Foreskin keratinocyte (primary cell): ENCODE measurements at places on chromosomes 2 and 18.

DNA sequence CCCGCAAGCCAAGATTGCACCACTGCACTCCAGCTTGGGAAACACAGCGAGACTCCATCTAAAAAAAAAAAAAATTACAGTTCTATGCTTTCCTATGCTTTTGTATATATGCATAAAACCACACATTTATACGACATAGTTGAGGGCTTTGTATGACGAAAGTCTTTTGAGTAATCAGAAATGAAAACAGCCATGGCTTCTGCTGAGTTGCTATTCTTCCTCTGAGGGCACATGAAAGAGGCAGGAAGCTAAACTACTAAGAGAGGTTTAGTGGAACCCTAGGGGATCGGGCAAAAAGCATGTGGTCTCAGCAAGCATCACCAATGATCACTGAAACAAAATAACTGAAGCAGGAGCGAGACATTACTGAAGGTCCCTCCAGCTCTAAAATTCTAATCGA is 99.6 kb downstream of the ZAP70 start:
- no peak for DNase-seq

DNA sequence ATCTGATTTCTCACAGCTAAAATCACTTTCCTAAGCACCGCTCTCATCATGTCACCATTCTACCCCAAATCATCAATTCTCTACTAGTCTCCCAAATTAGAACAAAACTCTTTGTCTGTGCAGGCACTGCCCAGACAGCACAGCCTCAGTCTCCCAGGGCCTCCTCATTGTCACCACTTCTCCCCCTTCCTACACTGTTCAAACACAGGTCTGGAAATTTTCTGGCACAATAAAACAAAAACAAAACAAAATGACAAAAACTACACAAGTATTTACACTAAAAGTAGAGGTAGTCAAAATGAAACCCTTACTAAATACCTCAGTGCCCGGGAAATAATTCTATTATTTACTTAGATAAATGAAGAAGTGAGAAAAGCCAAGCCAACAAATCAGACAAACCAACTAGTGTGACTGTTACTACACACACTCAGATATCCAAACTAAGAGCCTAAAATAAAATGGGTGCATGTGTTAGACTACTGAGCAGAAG is 156.2 kb upstream of the DNMT3A start:
- no peak for DNase-seq

GRCh38 chr2:74746480-74746879 is 87.4 kb upstream of the HK2 start:
- DNase-seq, result peak; percentile 85

DNA sequence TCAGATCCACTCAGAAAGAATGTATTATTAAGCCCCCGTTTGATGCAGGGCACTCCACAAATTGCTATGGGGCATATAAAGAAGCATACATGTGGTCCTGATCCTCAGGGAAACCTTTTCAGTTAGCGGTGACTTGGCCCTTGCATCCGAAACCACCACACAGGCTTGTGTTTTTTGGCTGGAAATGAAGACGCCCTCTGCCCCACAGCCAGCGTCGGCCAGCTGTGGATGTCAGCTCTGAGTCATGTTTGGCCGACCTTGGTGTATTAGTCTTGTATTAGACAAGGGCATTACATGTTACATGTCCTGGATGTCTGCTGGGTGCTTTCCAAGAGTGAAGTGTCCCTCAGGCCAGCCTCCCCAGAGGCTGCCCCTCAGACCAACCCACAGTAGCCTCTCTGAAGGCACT is 107.6 kb upstream of the MAP3K20 start:
- no peak for DNase-seq

DNA sequence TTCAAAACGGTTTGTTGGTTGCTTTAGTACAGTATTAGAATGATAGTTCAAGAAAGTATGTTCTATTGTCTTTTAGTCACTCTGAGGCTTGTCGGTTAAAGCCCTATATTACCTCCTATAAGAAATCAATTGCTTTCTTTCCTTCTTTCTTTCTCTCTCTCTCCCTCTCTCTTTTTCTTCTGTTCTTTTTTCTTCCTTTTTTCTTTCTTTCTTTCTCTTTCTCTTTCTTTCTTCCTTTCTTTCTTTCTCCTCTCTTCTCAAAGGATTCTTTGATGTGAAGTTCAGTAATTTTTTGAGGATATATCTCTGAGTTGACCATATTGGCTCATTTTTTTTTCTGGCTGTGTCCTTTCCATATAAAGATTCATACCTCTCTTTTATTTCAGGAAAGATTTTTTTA is 249.4 kb downstream of the SRBD1 start:
- no peak for DNase-seq

- DNase-seq, result no peak
Observed at GRCh38 chr2:12852135-12852534, 135.4 kb downstream of the TRIB2 start.

GRCh38 chr18:11830585-11830984 is 20.6 kb upstream of the CHMP1B start:
- no peak for DNase-seq

- no peak for DNase-seq
Observed at GRCh38 chr2:239277401-239278085, 123.3 kb downstream of the HDAC4 start.

GRCh38 chr2:39216346-39217191 is 27.2 kb downstream of the CDKL4 start:
- DNase-seq, result no peak

DNA sequence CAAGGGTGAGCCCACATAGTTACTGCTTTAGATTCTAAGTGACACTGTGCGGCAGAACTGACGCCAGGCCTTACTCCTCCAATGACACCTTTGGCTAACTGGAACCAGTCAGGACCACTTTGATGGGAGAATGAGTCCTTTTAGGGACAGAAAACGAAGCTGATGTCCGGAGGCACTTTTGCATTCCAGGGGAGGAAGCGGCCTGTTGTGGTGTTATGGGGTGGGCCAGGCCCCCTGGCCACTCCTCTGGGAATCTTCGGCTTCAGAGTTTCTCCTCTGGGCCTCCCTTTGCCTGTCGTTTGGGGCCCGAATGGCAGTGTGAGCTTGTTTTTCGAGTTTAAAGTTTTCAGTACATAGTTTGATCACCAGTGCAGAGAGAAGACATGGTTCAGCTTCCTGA is 65.9 kb downstream of the MBP start:
- DNase-seq, result no peak

DNA sequence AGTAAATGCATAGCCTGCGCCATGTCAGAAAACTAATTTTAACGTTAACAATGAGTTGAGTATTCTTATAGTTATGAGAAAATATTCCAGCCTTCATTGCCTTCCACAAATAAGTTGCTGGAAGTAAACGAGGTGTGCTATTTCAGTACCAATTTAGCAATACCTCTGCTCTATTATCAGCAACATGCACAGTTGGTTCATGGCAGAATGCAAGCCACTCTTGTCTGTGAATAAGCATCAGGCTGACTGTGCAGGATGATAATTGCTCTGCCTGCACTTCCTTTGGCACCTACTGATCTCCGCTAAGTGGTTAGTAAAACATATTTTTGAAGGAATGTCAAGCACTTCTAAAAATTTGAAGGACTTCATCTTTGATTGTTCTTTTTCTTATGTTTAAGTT is 261.9 kb upstream of the SIX3 start:
- DNase-seq, result no peak

GRCh38 chr2:128277961-128278681 is 40.5 kb downstream of the HS6ST1 start:
- DNase-seq, result no peak

DNA sequence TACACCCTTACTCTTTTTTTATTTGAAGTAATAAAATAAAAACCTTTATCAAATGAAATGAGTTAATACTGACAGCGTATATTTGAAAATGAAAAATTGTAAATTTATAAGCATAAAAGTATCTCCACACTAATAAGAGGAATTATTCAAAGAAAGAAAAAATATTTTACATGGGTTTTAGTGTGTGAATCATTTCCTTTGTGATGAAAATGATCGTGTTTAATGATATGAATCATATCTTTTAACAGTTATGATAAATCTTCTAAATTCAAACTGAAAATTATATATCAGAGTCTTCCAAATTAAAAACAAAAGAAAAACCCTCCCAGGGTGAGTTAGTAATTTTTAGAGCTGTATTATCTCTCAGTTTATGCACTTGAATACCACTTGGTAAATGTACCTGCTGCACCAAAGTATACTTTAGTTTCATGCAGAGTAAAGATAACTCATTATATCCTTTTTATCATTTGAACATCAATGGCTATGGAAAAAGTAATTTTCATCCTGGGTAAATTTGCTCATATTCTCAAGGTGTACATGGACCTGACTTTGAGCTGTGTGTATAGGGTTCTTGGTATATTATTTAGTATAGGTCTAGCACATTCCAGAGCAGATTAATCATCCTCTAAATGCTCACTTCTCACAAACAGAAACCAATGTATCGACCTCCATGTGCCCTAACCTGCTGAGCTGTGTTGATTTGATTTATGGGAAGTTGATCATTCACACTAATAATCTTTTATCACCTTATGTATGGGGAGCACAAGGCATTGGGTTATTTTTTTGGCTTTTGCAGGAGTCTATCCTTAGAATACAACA is 98.7 kb upstream of the VWC2L start:
- DNase-seq, result peak; percentile 71

DNA sequence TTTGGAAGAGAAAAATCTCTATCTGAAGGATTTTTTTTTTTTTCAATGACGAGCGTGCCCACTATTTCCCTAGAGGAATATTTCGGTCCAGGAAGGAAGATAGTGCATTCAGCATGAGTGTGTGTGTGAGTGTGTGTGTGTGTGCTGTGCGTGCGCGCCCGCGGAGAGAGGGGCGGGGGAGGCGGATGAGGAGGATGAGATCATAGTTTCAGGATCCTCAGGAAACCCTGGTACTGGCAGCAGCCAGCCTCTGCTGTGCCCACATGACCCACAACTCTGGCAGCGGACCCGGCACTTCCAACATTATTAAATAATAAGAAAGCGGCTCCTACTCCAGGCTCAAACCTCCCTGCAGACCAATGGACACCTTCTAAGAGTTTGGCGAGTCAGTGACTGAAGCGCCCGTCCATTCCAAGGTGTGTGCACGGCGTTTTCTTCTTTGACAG is 217.0 kb upstream of the DTNA start:
- peak; percentile 49 for DNase-seq

- DNase-seq, result no peak
Observed at GRCh38 chr2:42639340-42640077, 71.1 kb downstream of the MTA3 start.

GRCh38 chr2:223976635-223977226 is 19.5 kb downstream of the MRPL44 start:
- DNase-seq, result no peak

DNA sequence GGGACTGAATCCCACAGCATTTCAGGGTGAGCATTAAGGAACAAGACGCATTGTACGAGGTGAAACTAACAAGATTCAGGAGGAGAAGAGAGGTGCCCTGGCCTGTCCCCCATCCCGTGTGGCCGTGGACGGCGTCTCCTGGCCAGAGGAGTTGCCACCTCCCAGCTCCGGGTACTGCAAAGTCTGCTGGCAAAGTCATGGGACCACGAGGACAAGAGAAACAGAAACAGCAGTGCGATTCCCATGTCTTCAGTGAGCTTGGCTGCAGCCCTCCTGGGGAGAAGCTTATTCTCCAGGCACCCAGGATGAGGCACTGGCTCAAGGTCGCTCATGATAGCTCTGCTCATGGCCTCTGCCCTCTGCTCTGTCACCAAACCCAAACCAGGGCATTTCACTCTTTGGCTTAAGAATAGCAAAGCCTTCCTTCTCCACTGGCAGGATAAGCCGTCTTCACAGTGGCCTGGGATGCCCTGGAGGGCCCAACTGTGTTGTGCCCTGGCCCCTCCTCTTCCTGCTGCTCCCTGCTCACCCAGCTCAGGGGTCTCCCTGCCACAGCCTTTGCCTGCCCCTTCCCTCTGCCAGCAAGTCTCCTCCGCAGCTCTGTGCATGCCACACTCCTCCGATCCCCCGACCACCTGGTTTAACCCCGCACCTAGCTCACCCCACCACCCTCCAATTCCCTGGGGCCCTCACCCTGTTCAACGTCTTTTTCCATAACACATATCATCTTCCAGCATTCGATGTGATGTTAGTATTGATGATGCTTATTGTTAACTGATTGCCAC is 144.8 kb downstream of the PXDN start:
- DNase-seq, result no peak

DNA sequence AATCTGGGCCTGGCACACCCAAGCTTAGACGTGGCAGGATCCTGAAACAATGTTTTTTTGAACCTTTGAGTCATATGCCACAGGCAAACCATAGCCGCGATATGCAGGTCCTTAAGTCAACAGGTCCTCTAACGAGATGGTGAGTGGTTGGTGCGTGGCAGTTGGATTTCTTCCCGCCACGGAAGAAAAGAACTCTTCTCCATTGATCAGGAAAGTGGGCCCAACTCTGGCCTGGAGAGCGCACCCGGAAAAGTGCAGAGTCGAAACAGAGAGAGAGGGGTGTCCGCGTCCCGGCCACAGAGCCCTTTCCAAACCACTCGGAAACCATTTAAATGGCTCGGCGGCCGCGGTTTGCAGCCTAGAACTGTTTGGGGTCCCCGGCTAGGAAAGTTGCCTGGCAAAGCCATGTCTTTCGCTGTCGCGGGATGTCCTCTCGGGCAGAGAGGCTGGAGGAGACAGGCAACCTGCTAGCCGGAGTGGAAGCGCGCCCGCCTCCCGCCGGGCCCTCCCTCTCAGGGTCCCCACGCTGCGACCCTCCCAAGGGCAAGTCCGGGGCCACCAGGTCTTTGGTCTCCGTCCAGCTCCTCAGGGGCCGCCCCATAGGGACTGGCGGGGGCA is 777 bp downstream of the GALNT3 start:
- peak; percentile 71 for DNase-seq

DNA sequence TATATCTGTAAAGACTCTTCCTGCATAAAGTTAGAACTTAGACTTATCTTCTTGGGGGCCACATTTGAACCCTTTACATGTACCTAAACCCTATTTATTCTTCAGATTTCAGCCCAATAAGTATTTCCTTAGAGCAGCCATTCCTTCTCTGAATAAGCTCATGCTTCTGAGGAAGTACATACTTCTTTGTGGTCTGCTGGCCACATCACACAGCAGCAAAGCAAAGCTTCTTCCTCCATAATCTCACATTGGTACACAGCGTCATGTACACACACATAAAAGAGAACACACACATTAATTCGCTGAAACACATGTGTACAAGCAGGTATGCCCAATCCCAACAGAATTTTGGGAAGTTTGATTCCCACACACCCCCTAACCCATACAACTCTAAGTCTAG is 331.0 kb downstream of the CDH2 start:
- no peak for DNase-seq

GRCh38 chr18:63890950-63891304 is 3.4 kb downstream of the SERPINB2 start:
- DNase-seq, result peak; percentile 62

DNA sequence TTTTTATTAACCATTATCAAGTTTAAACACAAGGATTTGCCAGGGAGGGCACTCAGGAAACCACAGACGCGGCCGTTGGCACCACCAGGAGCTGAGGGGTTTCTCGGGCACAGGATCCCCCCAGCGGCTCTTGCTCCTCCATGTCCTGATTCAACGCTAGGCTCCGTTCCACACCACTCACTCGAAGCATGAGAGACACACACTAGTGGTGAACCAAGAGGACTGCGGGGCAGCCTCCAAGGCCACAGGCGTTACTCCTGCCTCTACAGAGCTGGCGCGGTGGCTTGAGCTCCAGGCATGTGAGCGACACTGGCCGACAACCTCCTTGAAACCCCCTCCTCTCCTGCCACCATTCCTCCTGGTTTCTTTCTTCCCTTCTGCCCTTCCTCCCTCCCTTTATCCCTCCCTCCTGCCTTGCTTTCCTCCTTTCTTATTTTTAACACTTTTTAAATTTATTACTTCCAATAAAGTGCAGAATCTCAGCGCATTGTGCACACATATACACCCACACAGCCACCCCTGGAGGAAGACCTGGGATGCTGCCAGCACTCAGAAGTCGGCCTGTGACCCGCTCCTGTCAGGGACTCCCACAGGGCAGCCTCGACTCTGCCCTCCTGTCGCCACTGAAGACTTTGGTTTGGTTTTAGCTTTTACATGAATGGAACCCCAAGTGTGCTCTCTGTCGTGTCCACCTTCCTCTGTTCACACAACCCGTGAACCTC is 21.7 kb downstream of the COX7A2L start:
- no peak for DNase-seq
